Activated CD8-positive, alpha-beta memory T cell treated with anti-CD3 and anti-CD28 coated beads, Interleukin-2, amount 50 U/mL, for 4 hours (primary cell): ENCODE measurements at places on chromosomes 11 and 22.

- DNase-seq: no peak
Measured at GRCh38 chr11:118658429-118659313, 20.8 kb downstream of the TREH start.

DNA sequence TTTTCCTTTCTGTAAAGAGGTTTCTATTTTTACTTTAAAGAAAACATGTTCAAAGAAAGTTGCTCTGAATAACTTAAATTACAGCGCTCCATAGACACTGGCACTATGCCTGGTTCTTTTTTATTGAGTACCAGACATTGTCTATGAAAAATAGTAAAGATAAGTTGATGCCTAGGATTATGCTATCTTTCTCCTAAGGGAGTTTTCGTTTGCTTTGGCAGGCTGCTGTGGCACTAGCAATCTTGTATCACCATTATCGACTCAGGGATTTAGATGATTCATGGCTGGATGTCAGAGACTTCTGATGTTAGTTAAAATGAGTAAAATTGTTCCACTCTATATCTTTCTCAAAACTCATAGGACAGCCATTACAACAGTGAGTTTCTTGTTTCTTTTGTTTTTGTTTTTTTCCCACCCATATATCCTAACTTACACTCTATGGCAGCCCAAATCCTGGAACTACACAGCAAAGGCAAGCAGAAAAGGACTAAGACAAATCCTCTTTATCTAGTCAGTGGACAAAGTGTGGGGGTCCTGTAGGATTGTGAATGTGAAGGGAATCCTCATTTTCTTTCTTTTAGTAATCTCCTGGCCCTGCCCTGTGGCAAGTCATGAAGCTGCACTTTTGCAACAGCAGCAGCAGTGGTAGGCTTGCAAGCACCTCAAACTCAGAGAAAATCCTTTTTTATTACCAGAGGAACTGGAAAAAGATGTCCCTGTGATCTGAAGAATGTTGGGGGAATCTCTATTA is 20.7 kb downstream of the SLN start:
- no peak for DNase-seq

DNA sequence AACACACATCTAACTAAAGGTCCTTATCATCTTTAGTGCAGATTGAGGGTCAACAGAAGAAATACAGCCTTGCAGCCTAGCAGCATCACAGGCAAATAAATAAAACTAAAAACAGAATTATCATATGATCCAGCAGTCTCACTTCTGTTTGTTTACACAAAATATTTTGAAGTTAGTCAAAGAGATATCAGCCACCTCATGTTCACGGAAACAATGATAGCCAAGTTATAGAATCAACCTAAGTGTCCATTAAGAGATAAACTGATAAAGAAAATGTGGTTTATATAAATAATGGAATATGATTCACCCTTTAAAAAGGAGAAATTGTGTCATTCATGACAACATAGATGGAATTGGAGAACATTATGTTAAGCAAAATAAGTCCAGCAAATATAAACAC is 738.1 kb upstream of the CCDC90B start:
- DNase-seq: no peak

DNA sequence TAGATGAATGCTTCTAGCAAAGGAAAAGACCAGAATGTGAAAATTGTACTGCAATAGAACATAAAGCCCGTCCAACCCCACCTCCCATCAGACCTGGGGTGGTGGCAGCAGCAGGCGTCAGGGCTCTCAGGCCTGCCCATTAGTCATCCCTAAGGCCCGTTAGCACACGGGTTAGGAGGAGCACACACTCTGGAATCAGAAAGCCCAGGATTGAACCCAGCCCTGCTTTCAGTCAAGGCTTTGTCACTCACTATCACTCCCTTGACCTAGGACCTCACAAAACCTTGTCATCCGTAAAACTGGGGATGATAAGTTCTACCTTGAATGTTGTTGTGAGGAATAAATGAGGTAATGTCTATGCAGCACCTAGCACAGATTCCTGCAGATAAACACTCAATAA is 26.9 kb downstream of the MICAL3 start:
- no peak for DNase-seq

DNA sequence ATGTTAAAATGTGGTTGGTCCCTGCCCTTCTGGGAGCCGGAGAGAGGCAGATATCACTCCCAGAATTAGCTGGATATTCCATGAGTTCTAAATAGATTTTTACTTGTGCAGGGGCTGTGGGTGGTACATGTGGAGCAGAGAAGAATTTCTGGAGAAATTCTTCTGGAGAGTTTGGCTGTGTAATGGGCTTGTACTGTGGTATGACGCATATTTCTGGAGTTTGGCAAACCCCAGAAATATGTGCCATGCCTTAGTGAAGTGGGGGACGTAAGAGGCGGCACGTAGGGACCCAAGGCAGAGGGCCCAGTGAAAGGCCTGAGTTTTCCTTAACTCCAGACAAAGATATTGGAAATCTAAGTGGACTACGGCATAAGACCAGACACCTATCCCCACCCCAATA is 51.3 kb upstream of the TBCEL start:
- DNase-seq: no peak

- no peak for DNase-seq
Measured at GRCh38 chr11:110896358-110896757, 184.1 kb upstream of the ARHGAP20 start.

DNA sequence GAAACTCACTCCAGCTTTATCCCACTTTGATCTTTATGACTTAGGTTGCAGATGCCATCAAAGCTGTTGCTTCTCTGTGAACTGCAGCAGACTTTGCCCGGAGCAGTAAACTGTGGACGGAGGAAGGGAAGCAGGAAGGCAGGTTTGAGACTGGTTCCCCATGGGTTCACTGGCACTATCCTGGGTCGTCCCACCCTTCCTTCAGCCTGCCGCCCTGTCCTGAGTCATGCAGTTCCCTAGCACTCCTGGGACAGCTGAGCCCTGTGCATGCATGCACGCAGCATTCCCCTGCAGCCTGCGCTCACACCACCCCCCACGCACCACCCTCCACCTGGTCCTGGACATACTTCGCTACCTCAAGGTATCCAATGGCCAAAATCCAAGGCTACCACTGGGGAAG is 23.5 kb upstream of the P2RY2 start:
- DNase-seq: no peak

- DNase-seq: no peak
Measured at GRCh38 chr11:6404342-6405051, 14.2 kb downstream of the SMPD1 start.

GRCh38 chr11:111882202-111882601 is 2.9 kb downstream of the CFAP68 start:
- no peak for DNase-seq

GRCh38 chr11:117915672-117916235 is 13.4 kb downstream of the TMPRSS13 start:
- no peak for DNase-seq

GRCh38 chr11:104614961-104615360 is 283.3 kb downstream of the CASP12 start:
- no peak for DNase-seq

GRCh38 chr11:62544581-62545436 is 1.8 kb downstream of the AHNAK start:
- DNase-seq: no peak

GRCh38 chr11:47327025-47327424 is 25.5 kb downstream of the MYBPC3 start:
- DNase-seq: no peak

DNA sequence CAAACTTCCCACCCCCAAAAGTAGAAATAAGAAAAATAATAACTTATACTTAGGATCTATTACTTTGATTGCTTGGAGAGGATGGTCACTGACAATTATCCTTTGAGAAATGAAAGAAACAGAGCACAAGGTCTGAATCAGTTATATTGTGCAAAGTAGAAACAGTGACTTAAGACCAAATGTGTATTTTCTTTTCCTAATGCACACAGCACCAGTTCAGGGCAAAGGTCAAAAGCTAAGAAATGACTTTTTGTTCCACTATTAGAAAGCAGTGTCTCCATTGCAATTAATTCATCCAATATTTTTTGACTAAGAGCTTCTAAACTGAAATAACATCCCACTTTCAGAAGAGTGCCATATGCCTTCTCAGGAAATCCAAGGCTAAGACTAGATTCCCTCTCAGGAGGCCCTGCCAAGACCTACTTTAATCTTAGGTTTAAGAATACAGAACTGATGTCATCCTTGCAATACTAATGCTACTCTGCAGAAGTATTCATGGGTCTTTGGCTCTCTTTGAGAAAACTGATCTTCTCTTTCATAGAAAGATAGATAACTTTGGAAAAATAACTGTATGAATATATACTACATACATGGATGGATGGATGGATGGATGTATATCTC is 147.0 kb downstream of the APOL5 start:
- DNase-seq: no peak
